ENCODE measurements at places on chromosomes 4 and X.
A peak's percentile ranks its signal among the peaks of the same experiment; 100 is the strongest.

GRCh38 chr4:136400829-136401228 lies 1131.5 kb downstream of the PCDH18 start:
- no peak for DNase-seq

DNA sequence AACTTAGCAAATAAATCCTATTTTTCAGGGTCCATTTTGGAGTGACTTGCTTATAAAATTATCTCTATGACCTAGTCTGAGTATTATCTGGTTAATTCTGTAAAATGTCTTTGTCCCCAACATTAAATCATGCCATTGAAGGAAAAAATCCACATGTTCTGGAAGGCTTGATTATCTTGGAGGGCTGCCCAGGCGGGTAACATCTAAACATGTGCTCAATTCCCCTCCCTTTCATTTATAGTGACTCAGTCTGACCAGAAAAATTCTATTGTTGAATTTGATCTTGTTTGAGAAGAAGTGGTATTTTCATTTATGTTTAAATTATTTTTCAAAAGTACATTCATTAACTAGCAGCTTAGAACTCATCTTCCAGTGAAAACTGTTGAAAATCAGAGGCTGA lies 55.4 kb upstream of the SLC10A7 start:
- no peak for DNase-seq

GRCh38 chrX:13212191-13212651 lies 107.6 kb downstream of the ATXN3L start:
- no peak for DNase-seq

DNA sequence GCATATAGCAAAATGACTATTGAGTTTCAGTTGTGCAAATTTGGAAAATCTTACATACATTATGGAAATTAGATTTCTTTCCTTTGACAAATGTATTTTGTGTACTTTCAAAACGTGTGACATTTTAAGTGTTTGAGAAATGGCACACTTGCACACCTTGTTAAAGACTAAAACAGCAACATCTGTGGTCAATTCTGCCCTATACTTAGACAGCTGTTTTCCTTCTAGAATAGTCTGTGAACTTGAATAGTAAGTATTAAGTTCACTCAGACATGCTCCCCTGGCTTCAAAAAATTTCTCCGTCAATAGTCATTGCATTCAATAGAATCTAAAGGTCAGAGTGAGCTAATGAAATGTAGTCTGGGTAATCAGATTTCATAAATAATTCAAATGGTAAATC lies 21.7 kb upstream of the TBC1D9 start:
- DNase-seq = no peak

DNA sequence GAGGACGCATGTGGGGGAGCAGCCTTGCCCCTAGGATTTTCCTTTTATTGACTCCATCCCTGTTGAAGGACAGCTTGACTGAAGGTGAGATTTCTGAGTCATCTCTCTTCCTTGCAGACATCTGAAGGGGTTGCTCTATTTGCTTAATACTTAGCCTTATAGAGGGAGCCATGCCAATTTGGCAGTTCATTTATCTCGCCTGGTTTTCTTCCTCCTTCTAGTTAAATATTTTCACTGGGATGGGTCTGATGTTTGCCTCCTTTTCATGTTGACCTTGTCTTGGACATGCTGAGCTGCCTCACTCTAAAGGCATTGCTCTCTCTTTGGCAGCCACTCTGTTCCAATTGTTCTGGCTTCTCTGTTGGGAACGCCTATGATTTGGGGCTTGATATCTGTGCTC lies 151.0 kb upstream of the PSAPL1 start:
- no peak for DNase-seq

DNA sequence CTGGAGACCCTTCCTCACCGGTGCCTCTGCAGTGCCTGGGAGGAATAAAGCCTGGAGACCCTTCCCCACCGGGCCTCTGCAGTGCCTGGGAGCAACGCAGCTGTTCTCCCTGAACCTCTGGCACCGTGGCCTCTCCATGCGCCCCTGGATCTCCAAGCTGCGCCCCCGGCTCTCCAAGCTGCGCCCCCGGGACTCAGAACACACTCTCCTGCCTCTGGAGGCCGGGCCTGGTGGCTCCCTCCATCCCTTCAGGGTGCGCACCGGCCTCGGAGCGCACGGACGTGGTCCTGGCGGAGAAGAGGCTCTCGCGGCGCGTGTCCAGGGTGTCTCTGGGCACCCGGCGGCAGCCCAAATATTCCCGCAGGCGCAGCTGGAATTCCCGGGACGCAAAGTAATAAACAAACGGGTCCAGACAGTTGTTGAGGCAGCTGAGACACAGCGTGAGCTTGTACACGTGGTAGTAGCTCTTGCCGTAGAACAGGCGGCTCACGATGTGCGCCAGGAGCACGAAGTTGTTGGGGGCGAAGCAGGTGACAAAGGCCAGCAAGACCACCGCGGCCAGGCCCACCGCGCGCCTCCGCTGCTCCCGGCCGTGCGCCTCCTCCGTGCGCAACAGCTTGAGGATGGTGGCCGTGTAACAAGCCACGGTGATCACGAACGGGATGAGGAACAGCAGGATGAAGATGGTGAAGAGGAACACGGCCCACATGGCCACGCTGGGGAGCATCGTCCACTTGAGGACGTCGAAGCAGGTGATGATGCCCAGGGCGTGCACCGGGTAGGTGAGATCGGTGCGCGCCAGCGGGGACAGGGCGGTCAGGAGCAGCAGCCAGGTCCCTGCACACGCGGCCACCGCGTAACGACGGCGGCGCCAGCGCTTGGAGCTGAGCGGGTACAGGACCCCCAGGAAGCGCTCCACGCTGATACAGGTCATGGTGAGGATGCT lies 12.8 kb upstream of the ASMTL start:
- no peak for DNase-seq

DNA sequence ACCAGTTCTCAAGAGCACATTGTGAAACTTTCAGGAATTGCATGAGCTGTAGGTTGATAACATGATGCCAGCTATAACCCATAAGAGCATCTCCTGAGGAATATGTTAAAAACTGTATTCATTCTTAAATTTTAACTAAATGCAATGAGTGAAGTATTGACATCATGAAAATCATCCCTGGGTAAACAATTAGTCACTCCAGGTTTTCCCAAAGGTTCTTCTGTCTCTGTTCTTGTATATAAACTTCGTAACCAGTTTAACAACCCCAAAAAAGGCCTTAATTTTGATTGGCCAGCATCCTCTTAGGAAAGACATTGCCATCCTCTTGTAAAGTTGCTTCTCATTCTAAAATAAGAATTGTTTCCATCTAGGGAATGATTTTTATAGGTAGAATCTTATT lies 80.4 kb downstream of the TET2 start:
- no peak for DNase-seq

- no peak for DNase-seq
Observed at GRCh38 chr4:47612116-47613023, 127.3 kb downstream of the ATP10D start.

DNA sequence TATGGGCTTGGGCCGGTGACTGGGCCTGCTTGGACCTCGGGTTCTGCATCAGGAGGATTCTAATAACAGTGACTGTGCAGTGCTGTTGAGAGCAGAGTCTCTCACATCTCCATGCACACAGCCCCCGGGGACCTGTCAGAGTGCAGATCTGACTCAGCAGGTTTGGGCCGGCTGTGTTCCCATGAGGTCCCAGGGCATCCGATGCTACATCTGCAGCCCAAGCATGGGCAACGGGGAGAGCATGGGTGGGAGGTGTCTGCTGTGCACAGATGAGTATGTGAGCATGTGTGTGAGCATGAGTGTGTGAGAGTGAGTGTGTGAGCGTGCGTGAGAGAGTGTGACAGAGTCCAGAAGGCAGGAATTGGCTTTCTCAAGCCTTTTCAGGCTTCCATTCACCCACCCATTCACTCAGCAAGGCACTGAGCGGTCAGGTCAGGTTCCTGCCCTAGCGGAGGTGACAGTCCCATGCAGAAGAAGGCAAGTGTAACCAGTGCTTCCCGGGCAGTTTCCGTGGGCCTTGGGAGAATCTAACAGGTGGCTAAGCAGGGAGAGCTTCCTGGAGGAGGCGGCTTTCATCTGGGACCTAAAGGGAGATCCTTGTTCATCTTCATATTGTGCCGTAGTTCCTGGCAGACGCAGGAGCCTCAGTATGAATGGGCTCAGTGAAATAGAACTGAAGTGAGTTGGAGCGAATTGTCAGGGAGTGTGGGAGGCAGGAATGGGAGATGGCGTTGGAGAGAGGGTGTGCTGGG lies 62.6 kb downstream of the SORCS2 start:
- no peak for DNase-seq

DNA sequence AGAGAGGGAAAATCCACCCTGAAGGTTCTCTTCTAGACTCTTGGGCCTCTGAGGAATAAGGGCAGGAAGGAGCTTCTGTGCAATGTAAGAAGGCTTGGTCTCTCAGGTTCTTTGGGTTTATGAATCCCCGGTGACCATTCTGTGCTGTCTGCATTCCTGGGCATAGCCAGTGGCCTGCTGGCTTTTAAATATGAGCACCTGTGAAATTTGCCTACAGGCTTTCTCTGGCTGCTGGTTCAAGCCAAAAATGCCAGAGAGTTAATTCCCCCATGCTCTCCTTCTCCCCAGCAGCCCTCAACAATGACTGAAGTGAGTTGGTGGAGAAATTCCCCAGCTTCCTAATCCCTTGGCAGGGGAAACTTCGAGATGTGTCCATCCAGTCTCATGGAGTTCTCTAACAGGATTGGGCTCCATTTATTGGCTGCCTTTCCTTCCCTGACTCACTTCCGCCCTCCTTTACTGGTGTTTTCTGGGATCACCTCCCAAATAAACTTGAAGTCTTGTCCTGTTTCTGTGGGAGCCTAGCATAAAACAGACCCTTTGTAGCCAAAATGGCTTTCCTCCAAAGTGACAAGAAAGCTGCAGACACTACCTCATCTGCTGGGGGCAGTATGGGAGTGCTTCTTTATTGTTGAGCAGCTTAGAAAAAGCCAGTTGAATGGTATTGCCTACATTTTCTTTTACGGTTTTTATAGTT lies 179.4 kb upstream of the CASK start:
- DNase-seq = no peak

DNA sequence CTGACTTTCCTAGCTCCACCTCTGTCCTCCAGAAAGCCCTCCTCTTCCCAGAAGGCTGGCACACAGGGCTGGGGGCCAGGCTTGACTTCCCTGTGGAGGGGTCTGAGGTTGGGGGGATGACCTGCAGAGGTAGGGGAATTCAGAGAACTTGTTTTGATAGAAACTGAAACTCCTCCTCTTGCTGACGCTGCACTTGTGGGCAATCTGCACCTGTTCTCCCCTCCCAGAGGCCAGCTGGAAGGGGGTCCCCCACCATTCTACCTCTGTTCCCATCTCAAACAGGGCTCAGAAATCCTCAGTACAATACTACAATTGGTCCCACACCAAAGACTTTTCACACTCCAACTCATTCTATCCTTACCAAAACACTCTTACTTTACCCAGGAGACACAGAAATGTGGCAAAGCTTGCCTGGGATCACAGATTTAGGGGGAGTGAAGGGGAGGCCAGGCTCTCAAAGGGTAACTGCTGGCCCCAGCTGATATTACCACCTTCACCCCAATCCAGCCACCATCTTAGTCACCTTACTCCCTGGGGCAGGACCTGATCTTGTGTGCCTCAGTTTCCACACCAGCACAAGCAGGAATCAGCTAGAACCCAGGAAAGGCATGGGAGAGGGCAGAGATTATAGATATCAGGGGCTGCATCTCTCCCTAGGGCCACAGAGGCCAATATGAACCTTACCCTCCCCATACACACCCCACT lies 18.5 kb downstream of the OTUD5 start:
- DNase-seq = no peak

GRCh38 chr4:176838601-176839433 lies 46.1 kb upstream of the VEGFC start:
- DNase-seq = peak; percentile 53
